ENCODE measurements at places on chromosomes 2 and 18.

DNA sequence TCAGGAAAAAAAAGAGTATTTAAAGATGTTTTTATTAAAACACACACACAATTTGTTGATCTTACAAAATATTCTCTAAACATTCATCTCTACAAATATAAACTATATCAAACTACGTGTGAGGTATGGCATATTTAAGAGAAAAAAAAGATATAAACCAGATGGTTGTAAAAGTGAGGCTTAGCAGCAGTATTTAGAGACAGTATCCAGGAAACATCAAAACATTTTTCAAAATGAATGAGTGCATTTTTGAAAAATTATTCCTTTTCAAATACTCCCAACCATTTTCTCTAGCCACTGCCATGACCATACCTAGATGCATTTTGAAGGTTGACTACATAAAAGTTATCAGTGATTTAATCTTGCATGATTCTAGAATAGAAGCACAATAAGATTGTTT is 38.2 kb upstream of the RAB27B start:
- no peak for DNase-seq

DNA sequence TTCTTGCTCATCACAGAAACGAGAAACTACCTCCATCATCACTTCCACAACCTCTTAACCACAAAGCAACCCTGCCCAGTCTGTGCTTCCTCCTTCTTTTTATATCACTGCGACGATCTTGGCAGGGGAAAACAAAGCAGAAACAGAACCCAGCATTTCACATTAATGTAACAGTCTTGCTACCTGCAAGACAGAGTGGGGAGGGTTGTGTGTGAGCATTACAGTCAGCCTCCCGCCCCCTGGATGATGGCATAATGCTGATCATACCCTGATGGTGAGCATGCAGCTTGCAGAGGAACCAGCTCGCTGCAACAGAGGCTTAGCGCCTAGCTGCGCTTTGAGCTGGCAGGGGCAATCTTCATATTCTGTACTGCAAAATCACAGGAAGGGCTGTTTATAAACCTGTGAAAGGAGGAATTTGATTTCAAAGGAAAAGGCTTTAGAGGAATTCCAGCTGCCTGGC is 376.1 kb downstream of the IRS1 start:
- peak; percentile 86 for DNase-seq

GRCh38 chr2:199590321-199591203 is 132.8 kb upstream of the SATB2 start:
- no peak for DNase-seq

DNA sequence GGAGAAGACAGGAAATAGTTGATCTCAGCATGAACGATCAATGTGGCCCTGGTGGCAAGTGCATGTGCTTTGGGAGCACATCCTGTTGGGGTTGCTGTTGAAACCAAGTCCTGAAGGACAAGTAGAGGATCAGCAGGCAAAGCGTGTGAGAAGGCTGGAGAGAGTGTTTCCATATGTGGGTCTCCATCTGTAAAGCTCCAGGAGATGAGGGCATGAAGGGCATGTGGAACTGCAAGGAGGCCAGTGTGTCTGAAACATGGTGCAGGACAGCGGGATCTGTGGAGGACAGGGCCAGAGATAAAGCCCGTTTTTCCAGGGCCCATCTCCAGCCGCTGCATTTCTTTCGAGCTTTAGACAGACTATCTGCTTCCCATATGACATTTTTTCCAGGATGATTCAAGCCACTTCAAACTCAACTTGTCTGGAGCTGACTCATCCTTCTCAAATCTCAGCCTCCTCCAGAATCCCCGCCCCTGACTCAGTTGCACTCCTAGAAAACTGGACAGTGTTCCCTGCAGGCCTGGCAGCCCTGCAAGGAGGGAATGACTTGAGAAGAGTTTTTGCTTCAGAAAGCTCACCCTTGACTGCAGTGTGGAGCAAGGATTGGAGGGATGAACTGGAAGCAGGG is 226.1 kb downstream of the VAPA start:
- no peak for DNase-seq

- DNase-seq: peak; percentile 19
These were observed 376.3 kb upstream of the MYT1L start for GRCh38 chr2:2707206-2707991.

GRCh38 chr18:49164738-49165137 is 214.0 kb upstream of the SMAD7 start:
- no peak for DNase-seq

DNA sequence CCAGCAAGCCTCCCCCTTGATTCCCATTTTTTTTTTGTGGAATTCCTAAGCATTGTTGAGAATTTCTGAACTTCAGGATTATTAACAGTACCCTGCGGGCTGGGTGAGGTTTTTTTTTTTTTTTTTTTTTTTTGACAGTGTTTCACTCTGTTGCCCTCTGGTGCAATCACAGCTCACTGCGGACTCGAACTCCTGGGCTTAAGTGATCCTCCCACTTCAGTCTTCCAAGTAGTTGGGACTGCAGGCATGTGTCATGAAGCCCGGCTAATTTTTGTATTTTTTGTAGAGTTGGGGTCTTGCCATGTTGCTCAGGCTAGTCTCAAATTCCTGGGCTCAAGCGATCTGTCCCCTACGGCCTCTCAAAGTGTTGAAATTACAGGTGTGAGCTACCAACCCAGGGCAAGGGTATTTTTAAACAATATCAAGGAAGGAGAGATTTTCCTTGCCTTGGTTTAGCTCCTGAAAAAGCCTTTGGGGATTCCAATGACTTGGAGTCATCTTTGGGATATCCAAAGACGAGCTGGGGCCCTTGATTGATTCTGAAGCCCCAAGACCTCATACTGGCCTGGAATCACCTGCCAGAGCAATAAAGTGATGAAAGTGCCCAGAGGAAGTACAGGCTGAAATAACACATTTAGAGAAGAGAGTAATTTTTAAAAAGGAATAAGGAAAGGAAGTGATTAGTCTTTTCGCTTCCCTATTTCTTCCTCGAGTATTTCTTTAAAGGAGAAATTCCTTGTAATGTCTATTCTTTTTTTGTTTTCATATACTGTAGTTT is 240.2 kb downstream of the TGIF1 start:
- DNase-seq: peak; percentile 72

GRCh38 chr2:30664761-30665358 is 142.4 kb downstream of the CAPN13 start:
- DNase-seq: peak; percentile 74

GRCh38 chr2:148617219-148617618 is 27.3 kb upstream of the EPC2 start:
- no peak for DNase-seq

GRCh38 chr2:13818002-13818401 is 814.5 kb upstream of the LRATD1 start:
- no peak for DNase-seq

DNA sequence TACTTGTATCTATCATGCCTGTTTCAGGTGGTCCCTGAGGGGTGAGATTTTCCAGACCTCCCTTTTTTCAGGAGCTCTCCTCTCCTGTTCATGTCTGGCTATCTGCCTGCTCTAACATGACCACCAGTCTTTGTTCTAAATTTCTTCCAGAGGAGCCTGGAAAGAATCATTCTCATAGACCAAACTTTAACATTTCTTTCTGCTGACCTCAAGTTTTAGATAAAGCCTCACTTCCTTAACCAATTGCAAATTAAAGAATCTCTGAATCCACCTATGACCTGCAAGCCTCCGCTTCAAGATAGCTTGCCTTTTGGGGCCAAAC is 97.6 kb downstream of the TEX51 start:
- no peak for DNase-seq

- peak; percentile 46 for DNase-seq
These were observed 2.9 kb upstream of the MGAT5 start for GRCh38 chr2:134250840-134251461.

GRCh38 chr2:7722212-7722910 is 805.1 kb downstream of the RNF144A start:
- no peak for DNase-seq

GRCh38 chr2:158719403-158719802 is 75.7 kb upstream of the DAPL1 start:
- DNase-seq: no peak

- no peak for DNase-seq
These were observed 130.1 kb upstream of the EFEMP1 start for GRCh38 chr2:56053679-56054078.

- peak; percentile 25 for DNase-seq
These were observed 1155.4 kb downstream of the BCL11A start for GRCh38 chr2:59398081-59398480.

- no peak for DNase-seq
These were observed 150.6 kb downstream of the MYCN start for GRCh38 chr2:16090650-16091575.

DNA sequence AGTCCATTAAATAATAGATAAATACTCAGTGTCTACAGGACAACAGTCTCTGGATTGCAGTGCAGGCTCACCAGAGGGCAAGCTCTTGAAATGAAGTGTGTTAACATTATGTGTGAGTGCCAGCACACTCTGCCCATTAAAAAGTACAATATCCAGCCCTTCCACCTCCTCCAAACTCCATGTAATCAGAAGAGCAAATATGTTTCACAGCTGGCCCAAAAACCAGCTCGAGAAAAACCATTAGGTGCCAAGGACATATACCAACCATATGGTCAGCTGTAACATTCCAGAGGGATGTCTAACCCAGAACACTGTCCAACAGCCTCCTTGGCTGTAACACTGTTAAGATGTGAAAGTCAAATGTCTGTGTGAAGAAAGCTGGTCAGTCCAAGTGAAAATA is 112.2 kb downstream of the ZNF385B start:
- no peak for DNase-seq

GRCh38 chr18:7158216-7158615 is 40.6 kb upstream of the LAMA1 start:
- no peak for DNase-seq

- DNase-seq: no peak
These were observed 199.6 kb downstream of the HRH4 start for GRCh38 chr18:24659827-24660720.

GRCh38 chr18:59802031-59802430 is 97.8 kb upstream of the PMAIP1 start:
- peak; percentile 37 for DNase-seq

DNA sequence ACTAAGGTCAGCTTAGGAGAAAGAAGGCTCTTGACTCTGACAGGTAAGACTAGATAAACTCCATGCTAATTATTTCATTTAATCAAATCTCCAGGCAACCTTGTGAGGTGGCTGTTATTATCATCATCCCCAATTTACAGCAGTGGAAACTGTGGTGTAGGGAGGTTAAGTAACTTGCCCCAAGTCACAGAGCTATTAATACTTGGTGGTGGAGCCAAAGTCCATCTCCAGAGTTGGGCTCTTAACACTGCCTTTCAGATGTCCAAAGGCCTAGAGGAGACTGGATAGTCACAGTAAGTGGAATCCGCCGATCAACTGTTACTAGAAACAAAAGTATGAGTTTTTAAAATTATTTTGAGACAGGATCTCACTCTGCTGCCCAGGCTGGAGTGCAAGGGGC is 46.6 kb upstream of the SP3 start:
- no peak for DNase-seq

GRCh38 chr2:237319086-237319820 is 94.7 kb downstream of the COL6A3 start:
- no peak for DNase-seq

- peak; percentile 42 for DNase-seq
These were observed 517 bp downstream of the GCFC2 start for GRCh38 chr2:75710220-75710576.

- DNase-seq: no peak
These were observed 94.3 kb downstream of the LOXHD1 start for GRCh38 chr18:46562674-46563192.

DNA sequence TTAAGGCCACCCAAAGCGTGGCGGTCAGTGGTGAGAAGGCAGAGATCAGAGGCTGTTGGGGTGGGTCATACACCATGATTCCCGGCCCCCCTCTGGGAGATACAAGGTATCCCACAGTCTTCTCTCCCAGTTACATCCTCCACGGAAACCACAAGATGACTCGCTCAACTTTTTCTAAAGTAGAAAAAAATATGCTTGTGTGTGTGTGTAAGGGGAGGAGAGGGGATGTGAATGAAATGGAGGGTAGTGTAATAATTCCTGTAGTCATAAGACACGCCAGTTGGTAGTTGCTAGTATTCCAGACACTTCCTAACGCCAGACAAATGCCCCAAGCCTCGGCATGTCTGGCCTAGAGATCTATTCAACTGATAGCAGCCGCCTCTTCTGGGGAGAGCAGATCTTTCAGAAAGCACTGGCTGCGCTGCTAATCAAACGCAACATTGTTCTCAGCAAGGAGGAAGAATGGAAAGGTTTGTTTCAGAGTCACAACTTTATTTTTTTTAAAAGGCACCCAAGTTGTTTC is 143.5 kb downstream of the TGIF1 start:
- DNase-seq: no peak

- peak; percentile 80 for DNase-seq
These were observed 13.8 kb upstream of the ZFP36L2 start for GRCh38 chr2:43239981-43240765.

GRCh38 chr2:19753818-19754217 is 148.0 kb downstream of the TTC32 start:
- DNase-seq: no peak

GRCh38 chr2:55888936-55889335 is 34.6 kb downstream of the EFEMP1 start:
- no peak for DNase-seq

DNA sequence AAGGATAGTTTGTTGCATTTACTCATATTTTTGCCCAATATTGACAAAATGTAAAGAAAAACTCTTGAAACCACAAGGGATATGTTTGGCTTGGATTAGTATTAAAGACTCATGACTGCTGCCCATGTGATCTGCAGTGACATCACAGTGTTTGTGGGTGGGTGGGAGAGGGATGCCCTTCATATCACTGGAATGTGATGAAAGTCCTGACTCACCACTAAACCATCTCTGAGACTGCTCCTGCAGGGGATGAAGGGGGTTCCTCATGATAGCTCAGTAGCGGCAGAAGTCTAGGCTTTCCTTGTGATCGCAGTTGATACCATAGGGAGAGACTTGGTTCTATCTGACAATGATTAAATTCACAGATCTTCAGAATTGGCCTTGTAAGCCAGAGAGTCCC is 451.2 kb downstream of the CNTNAP5 start:
- DNase-seq: no peak

- no peak for DNase-seq
These were observed 502.7 kb downstream of the PLCL1 start for GRCh38 chr2:198307093-198307492.

DNA sequence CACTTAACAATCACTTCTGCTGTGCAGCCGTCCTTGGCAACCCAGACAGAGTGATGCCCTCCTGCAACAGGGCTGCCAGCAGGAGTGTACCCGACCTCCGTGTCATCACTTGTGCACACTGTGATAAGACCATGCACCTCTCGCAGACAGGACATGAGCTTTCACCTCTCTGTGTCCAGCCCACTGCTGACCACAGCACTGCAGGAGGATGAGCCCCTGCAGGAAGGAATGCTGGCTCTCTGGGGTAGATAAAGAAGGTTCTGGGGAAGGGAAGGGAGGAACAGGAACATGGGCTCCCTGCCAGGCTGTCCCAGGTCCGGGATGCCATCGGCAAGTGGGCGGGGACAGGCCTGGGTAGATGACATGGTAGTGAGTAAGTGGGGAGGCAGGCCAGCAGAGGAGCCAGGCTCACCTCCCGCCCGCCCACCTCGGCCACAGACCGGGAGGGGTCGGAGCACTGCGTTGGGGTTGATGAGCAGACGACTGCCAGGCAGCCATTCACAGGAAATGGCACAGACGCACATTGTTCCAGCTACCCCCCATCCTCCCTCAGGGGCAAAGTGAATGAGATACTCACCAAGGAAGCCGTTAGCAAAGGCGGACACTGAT is 18.6 kb upstream of the COL6A3 start:
- no peak for DNase-seq
